Activated T-cell treated with anti-CD3 and anti-CD28 coated beads, Interleukin-2, amount 50 U/mL, for 72 hours (primary cell): ENCODE measurements at places on chromosomes 7 and 10. TPM values are rescaled to one million over a fixed set of nuclear protein-coding genes. Genes with fewer than 3 reads are reported as not detected.

Gene CPA4
- 0.32 TPM for total RNA-seq

Gene ANKRD22
- 0.65 TPM for total RNA-seq

Gene FAM13C
- total RNA-seq: not detected

Gene GARIN1A
- 2.7 TPM for total RNA-seq

Gene AKR1B15
- total RNA-seq: not detected

Gene PNLIP
- not detected for total RNA-seq

Gene SFRP5
- not detected for total RNA-seq

Gene GPR158
- not detected for total RNA-seq

Gene GIMAP6
- total RNA-seq: 41.6 TPM

Gene CHST3
- 0.16 TPM for total RNA-seq

Gene VGF
- total RNA-seq: not detected

Gene SCIN
- 0.10 TPM for total RNA-seq

Gene RBM28
- total RNA-seq: 38.9 TPM
